ENCODE measurements at places on chromosomes 2 and 18.

GRCh38 chr2:168468354-168468753, 12.3 kb downstream of the CERS6 start:
- no peak for DNase-seq

DNA sequence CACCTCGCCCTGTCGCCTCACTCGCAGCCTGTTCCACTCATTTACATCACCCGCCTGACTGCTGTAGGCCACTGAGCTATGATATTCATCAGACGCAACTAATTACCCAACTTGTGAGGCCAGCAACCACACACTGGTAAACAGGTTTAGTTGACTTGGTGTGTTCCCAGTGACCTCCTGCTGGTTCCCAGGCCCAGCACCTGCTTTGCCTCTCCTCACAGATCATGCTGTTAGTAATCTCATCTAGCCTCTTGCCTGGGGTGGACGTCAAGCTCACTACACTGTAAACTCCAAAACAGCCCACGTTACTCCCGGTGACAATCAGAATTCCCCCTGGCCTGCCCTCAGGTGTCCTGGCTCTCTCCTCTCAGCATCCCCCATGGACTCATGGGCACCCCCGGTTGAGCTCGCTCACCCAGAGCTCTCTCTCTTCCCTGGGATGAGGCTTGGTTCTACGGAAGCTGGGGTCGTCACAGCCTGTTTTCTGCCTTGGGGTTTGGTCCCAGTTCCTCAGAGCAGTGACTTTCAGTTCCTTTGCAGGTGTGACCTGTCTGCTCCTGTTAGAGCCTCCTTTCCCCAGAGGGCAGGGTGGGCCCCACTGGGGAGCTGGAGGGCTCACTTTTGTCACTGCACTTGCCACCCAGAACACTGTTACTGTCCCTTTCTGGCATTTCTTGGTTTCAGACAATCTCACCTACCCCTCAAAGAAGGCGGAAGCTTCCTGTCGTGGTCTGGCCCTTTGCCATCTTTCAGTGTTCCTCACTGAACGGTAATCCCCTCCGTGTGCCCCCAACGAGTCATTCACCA, 40.3 kb downstream of the INPP5D start:
- no peak for DNase-seq

- peak; percentile 24 for DNase-seq
These were observed 619 bp upstream of the MSH6 start for GRCh38 chr2:47782381-47782670.

DNA sequence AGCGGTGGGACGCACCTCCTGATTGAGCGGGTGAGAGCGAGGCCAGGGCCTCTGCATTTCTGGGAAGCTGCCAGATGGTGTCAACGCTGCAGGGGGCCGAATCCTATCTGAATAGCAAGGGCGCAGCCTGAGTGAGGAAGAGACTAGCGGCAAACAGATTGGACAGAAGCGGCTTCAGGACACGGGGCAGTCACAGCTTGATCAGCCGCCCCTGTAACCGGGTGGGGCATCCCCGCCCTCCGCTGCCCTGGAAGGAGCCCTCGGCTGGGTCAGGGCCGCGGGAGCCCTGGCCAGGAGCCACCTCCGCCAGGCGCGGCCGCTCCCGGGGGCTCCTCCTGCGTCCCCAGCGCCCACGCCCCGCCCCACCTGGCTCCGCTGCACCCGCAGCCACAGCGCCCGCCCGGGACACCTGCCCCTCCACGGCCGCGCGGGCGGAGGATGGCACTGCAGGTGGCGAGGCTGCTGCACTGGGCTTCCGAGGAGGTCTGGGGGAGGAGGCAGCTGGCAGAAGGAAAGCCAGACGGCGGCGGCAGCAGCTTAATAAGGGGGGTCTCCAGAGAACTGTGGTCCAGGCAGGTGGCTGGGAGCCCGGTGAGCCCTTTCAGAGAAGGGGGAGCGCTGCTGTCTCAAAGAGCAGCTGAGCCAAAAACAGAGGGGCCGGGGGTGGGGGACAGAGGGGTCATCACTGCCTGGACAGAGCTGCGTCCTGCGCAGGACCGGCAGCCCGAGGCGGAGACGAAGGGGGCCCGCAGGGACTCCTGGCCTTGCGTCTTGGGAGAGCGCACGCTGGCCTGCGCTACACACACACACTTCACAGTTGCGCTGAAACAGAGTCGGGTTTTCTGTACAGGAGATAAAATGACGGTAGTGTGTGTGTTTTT, 18.8 kb upstream of the SOX11 start:
- no peak for DNase-seq

DNA sequence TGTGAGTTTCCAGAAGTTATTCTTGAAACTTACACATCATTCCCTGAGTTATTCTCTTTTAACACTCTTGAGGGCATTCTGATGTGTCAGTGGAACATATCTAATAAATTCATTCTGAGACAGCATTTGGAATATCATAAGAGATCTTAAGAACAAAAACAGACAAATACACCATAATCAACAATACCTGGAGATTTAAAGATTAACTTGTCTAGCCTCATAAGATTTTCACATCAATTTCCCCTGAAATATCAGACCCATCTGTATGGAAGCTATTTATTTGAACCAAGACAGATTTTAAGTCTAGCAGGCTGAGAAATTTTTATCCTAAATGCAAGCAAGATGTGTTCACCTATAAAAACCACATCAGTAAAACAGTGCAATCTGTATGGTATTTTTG, 181.6 kb downstream of the NYAP2 start:
- DNase-seq, result no peak

- no peak for DNase-seq
These were observed 489.1 kb upstream of the SMIM21 start for GRCh38 chr18:75916624-75916982.

GRCh38 chr2:62200291-62200841, 4.5 kb downstream of the B3GNT2 start:
- no peak for DNase-seq

GRCh38 chr2:10196110-10196892, 73.8 kb downstream of the RRM2 start:
- DNase-seq, result no peak

DNA sequence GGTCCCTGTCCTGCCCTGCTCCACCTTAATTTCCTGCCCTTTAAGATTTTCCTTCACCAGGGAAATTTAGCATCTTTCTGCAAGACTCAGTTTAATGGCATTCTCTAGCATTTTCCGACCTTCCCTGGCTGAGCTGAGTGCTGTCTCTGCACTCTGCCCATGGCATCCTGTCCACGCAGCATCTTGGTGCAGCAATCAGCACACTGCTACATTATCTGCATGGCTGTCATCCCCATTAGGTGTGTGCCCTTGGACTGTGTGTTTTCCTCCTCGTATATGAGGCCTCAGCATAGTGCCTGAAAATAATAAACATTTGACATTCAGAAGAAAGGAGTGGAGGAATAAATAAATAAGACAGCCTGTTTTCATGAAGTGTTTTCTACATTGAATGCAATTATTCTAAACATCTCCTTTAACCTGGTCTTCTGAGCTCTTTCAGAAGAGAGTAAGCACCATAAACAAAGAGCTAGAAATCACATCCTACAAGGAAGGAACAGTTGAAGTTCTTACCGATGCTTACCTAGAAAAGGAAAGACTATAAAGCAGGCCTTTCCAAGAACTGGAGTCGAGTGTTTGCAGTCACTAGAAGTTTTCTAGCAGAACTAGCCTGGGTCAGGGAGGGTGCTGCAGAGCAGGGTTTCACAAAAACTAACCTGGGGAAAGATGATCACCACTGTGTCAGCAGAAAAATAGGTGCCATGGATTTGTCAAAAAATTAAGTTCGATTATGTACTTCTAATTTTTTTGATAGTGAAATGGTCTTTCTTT, 131.4 kb upstream of the ITGB6 start:
- no peak for DNase-seq

DNA sequence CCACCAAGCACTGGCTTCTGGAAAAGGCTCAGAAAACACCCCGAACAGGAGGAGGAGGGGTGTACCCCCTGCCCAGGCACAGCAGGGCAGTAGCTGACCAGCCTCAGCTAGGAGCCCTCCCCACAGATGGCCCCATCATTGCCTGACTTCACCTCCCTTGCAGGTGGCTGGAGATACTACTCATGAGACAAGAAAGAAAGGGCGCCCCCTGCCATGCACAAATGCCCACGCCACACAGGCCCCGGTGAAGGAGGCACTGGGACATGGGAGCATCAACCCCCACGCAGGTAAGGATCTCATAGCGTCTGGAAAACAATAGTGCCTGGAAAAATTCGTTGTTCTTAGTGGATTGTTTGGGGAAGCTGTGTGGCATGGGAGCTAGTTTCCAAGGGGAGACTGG, 240.6 kb downstream of the TFCP2L1 start:
- no peak for DNase-seq

DNA sequence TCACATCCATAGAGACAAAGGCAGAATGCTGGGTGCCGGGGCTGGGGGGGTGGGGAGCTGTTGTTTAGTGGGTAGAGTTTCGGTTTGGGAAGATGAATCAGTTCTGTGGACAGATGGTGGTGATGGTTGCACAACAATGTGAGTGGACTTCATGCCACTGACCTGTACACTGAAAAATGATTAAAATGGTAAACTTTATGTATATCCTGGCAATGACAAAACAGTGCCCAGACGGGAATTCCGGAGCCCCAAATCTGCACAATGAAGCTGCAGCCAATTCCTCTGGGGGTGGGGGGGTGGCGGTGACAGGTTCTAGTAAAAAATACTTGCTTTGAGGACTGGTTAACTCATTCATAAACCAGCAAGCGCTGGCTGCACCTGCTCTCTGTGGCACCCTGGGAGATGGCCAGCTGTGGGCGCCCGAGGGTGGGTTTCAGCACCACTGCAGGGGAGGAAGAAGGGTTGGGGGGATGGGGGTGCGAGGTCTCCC, 81.8 kb upstream of the HPCAL1 start:
- no peak for DNase-seq

GRCh38 chr18:10482363-10482984, 28.0 kb downstream of the APCDD1 start:
- no peak for DNase-seq

GRCh38 chr2:25362434-25363145, 20.9 kb upstream of the DNMT3A start:
- DNase-seq, result no peak

DNA sequence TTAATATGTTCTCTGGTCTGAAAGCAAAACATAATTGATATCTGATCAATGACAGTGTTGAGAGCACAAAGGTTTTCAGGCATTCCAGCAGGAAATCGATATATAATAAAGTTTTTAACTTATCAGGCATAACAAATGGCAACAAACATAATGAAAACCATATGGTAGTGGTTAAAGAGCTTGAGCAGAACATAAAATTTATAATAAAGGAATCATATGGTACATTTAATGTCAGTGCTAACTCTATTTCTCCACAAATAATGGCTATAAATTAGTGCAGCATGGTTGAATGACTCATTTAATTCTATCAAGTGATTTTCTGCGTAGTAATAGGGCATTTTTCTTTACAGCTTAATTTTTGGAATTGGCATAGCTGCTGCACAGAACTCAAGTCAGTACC, 306.2 kb downstream of the FSIP2 start:
- no peak for DNase-seq
